Diencephalon (tissue), 1 donor: ENCODE measurements at places on chromosomes 13 and 19. TPM values are rescaled to one million over a fixed set of nuclear protein-coding genes. Genes with fewer than 3 reads are reported as not detected.

The CGB1 gene
- not detected for total RNA-seq

The TMEM150B gene
- not detected for total RNA-seq

The NXNL1 gene
- total RNA-seq: not detected

The ELAVL1 gene
- total RNA-seq: 20.8 TPM

The TRAPPC5 gene
- total RNA-seq: 16.1 TPM

The RYR1 gene
- total RNA-seq: 4.6 TPM

The FFAR3 gene
- total RNA-seq: 0.23 TPM

The CXCL17 gene
- not detected for total RNA-seq

The EXOC3L2 gene
- 0.23 TPM for total RNA-seq

The NCAN gene
- total RNA-seq: 241 TPM

The ZMYM5 gene
- total RNA-seq: 29.8 TPM

The VWA8 gene
- 47.1 TPM for total RNA-seq

The PTH2 gene
- not detected for total RNA-seq

The KLHL26 gene
- 8.3 TPM for total RNA-seq

The CYP4F22 gene
- total RNA-seq: not detected

The ZNF426 gene
- 24.9 TPM for total RNA-seq
